ENCODE measurements at places on chromosomes 12 and 14. TPM values are rescaled to one million over a fixed set of nuclear protein-coding genes. Genes with fewer than 3 reads are reported as not detected.

DNA sequence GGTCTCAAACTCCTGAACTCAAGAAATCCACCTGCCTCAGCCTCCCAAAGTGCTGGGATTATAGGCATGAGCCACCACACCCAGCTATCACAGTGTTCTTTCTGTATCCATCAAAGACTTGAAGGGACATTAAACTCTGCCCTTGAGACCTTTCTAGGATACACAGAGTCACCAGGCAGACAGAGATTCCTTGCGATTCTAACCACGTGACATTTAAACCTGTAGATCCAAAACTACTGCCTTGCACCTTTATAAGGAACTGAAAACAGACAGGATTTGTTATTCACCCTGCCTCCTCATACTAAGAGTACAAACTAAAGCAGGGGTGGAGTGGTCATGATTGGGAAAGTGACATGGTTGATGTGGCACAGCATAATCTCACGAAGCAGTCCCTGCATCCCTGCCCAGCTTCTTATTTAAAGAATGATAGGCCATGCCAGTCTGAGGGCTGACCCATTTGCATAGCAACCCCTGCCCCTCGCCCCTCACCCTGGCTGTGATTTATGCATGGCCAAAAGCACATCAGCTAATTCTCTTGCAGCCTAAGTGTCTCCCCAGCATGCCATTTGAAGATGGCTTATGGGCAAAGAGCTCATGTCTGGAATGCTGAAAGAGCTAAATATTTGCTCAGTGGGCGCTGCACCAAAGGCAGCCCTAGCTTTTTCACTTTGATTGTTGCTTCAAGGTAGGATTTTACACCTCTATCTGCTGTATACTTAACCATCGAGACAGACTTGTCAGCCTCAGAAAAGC is 43.2 kb upstream of the MYBPC1 start:
- no peaks in the 10 kb centered on the region for H3K4me1 ChIP-seq
- no peaks in the 10 kb centered on the region for H3K36me3 ChIP-seq
- no peak overlapping the region for H3K4me3 ChIP-seq
- H3K27ac ChIP-seq = no peak overlapping the region
- DNase-seq = no peak

- no peaks in the 10 kb centered on the region for H3K36me3 ChIP-seq
- no peaks in the 10 kb centered on the region for H3K27me3 ChIP-seq
- no peak for DNase-seq
- H3K4me3 ChIP-seq = no peak overlapping the region
- H3K4me1 ChIP-seq = no peaks in the 10 kb centered on the region
Measured at GRCh38 chr12:4068981-4069669, 195.9 kb upstream of the PARP11 start.

GRCh38 chr12:1527789-1528188 is 66.6 kb downstream of the FBXL14 start:
- no peak for DNase-seq
- H3K4me3 ChIP-seq = no peak overlapping the region
- no peak overlapping the region for H3K27ac ChIP-seq
- peaks cover 4% of the 10 kb centered on the region for H3K27me3 ChIP-seq
- no peaks in the 10 kb centered on the region for H3K36me3 ChIP-seq
- H3K4me1 ChIP-seq = no peaks in the 10 kb centered on the region

- H3K27me3 ChIP-seq = no peaks in the 10 kb centered on the region
- H3K36me3 ChIP-seq = no peaks in the 10 kb centered on the region
- H3K4me1 ChIP-seq = no peaks in the 10 kb centered on the region
- H3K4me3 ChIP-seq = no peak overlapping the region
Measured at GRCh38 chr14:72779679-72780078, 114.2 kb downstream of the DPF3 start.

GRCh38 chr12:66596199-66596598 is 82.7 kb downstream of the GRIP1 start:
- H3K36me3 ChIP-seq = no peaks in the 10 kb centered on the region
- no peaks in the 10 kb centered on the region for H3K4me1 ChIP-seq
- no peak overlapping the region for H3K4me3 ChIP-seq
- no peaks in the 10 kb centered on the region for H3K27me3 ChIP-seq
- DNase-seq = no peak

DNA sequence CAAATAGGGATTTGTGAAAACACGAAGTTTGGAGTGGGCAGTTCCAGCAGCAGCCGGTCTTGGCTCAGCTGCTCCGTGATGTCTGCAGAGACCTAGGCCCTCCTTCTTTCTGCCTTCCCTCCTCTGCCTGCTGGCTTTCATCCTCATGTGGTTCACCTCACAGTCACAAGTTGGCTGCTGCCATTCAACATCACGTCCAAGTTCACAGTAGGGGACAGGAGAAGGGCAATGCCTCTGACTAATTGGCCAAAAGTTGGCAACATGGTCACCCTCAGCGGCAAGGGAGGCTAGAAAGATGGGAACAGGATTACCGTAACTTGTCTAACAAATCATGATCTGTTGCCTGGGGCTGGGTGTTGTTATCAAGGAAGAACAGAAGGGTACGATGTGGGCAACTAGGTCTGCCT is 7.8 kb upstream of the CACNA2D4 start:
- no peaks in the 10 kb centered on the region for H3K4me1 ChIP-seq
- no peak for DNase-seq
- no peak overlapping the region for H3K4me3 ChIP-seq

AQP5 gene
- not detected for polyA plus RNA-seq

DNA sequence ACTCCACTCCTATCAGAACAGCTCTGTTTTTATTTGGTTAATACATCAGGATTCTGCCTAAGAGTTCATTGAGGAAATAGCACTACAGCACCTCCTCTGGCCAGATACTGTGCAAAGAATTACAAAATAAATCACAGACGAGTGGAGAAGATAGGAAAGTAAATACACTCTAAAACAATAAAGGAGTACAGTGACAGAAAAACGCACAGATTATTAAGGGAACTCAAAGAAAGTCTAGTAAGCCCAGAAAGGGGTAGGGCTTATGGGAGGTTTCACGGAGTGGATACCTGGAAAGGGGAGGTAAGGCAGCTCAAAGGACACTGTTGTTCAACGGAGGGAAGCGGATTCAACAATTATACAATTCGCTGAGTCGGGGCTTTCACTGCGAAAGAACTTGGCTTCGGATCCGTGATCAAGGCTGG is 5.5 kb downstream of the OR10AD1 start:
- peak overlapping the region; percentile 92 for H3K27ac ChIP-seq
- H3K4me3 ChIP-seq = peak overlapping the region; percentile 68
- no peaks in the 10 kb centered on the region for H3K27me3 ChIP-seq
- H3K36me3 ChIP-seq = no peaks in the 10 kb centered on the region
- no peak for DNase-seq

DNA sequence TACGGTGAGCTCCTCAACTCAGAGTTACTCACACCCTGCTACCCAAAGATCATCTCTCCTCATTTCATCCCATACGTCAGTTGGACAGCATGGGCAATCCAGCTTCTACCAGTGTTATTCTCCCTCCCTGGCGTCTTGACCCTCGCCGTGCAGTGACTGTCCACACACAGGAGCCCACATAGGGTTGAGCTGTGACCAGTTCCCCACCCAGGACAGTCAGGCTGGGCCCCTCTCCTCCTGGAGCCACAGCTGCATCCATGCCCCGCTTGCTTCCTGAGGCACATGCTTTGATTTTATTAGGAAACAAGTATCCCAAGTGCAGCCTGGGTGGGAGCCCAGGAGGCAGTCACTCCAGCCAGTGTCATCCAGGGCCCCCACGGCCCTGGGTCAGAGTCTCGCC is 140.3 kb upstream of the SFSWAP start:
- no peaks in the 10 kb centered on the region for H3K36me3 ChIP-seq
- DNase-seq = no peak
- H3K4me3 ChIP-seq = no peak overlapping the region
- H3K27me3 ChIP-seq = peaks cover 12% of the 10 kb centered on the region

DNA sequence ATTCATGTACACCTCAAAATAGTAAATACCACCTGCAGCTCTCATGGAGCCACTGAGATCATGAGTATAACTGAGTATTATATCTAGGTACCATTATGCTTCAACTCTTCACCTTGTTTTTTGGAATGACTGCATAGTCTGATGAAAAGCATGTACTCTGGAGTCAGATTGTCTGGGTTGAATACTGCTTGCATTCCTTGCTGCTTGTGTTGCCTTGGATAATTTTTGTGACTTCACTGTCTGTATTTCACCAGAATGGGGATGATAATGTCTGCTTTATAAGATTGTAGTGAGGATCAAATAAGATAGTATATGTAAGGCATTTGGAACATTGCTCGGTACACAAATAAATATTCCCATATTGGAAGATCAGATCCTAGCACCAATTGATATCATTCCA is 54.2 kb downstream of the SUSD6 start:
- H3K27me3 ChIP-seq = no peaks in the 10 kb centered on the region
- H3K4me1 ChIP-seq = peaks cover 24% of the 10 kb centered on the region
- DNase-seq = no peak
- H3K27ac ChIP-seq = no peak overlapping the region
- H3K4me3 ChIP-seq = no peak overlapping the region

All from small intestine (tissue), 16 donors.